Retina (tissue), 1 donor: ENCODE measurements at places on chromosomes 1 and 21.

DNA sequence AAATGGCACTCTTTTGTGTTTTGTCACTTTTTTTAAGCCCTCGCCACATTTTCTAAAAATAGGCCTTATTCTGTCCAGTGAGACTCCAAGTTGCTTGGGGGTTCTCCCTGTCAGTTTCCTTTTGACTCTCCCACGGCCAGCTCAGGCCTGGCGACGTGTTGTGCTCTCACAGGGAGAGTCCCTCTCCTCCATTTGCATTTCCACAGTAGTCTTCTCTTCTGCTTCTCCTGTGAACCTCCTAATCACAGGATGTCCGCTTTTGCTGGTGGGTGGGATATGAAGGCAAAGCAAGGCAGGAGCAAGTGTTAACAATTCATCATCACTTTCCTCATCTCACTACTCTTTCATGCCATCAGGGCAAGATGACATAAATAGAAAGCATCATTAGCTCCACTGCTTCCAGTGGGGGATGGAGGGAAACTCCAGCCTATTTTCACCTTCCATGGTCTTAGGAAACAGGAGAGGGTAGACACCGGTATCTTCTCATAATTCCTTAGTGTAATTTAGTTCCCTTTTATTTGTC is 99.8 kb downstream of the INTS7 start:
- DNase-seq, result no peak

DNA sequence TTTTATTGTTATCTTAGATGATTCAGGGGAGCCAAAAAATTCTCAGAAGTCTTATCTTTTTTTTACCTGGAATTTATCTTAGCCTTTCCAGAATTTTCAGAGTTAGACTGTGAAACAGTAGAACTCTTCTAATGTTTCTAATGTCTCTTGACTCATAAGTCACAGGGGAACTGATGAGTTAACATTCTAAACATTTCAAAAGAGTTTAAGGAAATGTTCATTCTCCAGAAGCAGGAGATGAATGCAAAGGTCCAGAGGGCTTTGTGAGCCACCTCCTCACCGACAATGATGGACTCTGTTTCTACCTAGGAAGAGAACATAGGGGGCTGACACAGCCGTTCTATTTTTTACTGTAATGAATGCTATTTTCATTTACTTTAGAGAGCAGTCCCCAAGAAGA is 157.5 kb downstream of the BRINP2 start:
- DNase-seq, result no peak

DNA sequence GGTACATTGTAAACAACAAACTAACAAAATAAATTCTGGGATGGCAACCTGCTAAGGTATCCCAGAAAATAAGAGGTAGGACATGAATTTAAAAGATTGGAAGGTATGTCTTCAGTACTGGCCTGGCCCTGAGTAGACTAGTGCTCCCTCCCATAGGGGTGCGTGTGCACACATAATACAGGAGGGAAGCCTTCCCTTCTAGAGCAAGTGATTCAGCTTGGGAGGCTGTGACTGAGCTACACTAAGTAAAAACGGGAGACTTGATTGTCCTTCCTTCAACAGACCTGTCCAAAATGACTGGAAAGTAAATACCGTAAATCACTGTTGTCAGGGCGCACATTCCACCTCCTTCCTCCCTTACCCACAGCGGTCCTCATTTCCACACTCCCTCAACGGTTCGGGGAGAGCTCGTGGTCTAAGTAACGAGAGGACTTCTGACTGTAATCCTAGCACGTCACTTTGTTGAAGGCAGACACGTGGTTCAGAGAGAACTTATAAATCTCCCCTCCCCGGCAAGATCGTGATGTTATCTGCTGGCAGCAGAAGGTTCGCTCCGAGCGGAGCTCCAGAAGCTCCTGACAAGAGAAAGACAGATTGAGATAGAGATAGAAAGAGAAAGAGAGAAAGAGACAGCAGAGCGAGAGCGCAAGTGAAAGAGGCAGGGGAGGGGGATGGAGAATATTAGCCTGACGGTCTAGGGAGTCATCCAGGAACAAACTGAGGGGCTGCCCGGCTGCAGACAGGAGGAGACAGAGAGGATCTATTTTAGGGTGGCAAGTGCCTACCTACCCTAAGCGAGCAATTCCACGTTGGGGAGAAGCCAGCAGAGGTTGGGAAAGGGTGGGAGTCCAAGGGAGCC is at the start of gene TGFB2:
Gene TGFB2 (plus strand): TSS at position 523 of the 859 bp plus-strand sequence. CDS start 1,366 bp downstream, outside the sequence.
- DNase-seq, result peak; percentile 90

DNA sequence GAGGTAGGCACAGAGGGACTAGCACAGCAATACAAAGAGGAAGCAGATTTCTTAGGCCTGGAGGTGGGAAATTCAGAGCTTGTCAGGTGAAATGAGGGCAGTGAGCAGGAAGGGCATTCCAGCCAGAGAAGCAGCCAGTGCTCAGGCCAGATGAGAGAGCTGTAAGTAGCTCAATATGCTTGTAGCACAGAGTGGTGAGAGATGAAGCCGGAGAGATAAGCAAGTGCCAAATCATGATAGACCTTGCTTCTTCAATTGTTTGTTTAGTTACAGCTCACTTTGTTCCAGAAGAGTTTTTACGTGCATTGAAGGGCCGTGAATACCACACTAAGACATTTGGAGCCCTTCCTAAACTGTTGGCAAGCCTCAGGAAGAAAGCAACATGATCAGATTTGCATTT is 42.0 kb upstream of the ADAMTS1 start:
- DNase-seq, result no peak

DNA sequence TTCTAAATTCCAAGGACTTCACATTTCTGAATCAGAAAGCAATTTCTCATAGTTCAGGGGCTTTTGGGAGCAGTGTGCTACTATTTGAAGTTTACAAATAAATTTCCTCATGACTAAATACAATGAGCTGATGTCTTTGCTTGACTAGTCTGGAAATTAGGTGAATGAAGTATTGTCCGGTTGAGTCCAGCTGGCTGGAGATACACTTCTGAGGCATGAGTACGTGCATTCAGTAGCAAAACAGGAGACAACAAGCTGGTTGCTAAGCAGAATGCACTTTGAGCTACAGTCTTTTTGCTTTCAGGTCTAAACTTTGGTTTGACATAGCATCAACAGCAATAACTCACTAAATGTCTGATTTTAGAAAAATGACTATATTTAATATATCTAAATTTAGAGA is 27.1 kb downstream of the ZNHIT6 start:
- peak; percentile 44 for DNase-seq

- no peak for DNase-seq
Observed at GRCh38 chr1:67489643-67490042, 59.4 kb upstream of the SERBP1 start.

- no peak for DNase-seq
Observed at GRCh38 chr1:47507144-47507543, 69.3 kb downstream of the FOXD2 start.

DNA sequence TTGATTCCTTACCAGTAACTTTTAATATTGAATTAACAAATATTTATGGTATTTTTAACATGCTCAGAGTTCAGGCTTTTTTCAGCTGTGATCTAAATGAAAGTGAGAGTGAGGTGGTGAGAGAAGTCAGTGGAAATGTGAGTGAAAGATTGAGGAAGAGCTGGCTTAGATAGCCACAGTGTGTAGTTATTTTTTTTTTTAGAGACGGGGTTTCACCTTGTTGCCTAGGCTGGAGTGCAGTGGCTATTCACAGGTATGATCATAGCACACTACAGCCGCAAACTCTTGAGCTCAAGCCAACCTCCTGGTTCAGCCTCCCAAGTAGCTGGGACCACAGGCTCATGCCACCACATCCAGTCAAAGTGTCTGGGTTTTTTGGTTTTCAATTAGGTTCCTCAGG is 10.9 kb downstream of the RNF11 start:
- no peak for DNase-seq

DNA sequence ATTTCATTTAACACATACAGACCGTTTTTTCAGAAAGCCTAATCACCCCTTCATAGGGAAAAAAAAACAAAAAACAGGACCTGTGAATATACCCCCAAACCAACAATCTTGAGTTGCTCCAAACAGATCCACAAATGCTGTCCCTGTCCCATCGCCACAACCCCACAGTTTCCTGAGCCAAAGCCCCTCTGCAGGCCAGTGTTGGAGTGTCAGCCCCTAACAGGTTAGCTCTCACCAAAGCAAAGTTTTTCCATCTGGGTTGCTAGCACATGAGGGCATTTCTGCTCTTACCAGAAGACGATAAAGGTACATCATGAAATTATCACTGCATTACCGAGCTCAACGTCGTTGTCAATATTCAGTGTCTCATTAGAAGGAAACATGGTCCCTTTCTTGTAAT is 40.8 kb downstream of the MCOLN2 start:
- DNase-seq, result no peak

- no peak for DNase-seq
Observed at GRCh38 chr21:37232274-37233018, 34.7 kb downstream of the VPS26C start.

GRCh38 chr1:181482521-181483284 is 614 bp upstream of the CACNA1E start:
- DNase-seq, result peak; percentile 89

DNA sequence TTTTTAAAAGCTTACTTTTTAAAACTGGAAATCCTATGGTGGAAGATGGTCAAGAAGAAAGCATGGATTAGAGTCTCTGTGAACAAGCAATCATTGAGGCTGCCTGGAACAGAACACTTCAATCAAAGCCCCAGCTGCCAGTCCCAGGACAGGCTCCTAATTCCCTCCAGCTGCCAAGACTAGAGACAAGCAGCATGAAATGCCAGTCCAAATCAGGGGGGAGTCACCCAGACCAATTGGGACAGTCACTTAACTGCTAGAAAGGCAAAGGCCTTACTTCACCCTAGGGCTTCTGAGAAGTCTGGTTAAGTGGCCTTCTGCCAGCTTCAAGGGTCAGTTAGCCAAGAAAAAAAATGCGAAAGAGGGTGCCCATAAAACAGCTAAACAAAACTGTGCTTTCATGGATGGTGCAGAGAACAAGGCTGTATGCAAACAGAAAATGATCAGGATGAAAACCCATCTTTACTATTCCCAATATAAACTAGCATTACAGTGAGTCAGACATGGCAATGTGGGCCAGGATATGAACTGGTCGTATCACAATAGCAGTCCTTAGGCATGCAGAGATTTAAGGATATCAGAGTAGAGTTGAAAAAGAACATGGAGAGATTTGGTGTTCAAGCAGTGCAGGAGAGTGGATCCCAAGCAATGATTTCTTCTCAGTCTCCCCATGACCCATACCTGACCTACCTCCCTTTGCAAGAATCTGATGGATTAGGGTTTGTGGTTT is 31.0 kb upstream of the MAN1A2 start:
- no peak for DNase-seq

DNA sequence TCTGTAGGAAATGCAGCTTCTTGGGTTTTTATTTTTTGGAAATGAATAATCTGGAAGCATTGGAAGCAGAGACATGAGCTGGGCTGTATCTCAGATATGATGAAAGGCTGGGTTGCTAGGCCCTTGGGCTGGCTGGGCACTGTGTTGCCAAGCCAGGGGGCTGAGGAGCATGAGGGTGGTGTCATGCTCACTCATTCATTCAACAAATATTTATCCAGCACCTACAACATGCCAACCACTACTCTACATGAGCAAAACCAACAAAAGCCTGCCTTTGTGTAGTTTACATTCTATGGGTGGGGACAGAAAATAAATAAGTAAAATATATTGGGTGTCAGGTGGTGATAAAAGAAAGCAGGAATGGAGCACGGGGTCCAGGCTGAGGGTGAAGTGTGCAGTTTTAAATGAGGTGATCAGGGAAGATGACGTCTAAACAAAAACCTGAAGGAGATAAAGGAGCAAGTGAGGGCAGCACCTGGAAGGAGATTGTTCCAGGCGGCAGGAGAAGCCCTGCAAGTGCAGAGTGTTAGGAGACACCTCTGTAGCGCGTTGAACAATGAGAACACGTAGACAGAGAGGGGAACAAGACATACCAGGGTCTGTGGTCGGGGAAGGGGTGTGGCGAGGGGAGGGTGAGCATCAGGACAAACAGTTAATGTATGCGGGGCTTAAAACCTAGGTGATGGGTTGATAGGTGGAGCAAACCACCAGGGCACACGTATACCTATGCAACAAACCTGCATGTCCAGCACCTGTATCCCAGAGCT is 10.9 kb downstream of the TAGLN2 start:
- DNase-seq, result no peak

DNA sequence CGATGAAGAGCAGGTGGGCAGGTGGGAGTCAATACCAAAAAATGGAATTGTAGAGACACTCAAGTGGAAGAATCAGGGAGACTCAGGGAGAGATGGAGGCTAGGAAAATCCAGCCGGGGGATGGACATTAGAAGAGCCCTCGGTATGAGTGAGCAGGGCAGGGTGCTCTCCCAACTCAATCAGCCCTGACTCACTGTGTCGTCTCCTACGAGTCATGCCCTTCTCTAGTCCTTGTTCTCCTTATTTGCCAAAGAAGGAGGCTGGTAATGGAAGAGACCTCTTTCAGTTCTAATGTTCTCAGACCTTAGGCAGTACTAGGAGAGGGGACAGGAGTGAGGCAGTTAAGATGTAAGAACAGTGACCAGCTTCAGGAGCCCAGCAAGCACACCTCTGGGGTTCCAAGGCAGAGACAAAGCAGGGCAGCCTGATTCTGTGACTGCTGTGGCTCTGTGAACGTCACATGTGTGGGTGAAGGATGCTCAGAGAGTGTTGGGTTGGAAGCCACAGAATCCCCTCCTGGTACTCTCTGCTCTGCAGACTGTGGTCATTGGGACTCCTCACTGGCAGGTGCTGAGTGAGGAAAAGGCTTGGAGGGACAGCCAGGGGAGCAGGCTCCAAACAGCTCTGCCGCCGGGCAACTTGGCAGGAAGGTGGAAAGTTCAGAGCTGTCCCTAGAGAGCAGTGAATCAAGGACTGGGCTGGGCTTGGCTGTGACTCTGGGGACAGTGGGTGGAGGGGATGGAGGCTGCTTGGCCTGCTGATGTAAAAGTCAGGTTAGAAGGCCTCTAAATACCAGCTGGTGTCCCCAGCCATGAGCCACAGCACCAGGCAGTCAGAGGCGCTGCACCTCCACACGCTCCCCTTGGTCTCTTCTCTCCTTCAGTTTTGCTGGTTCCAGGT is 11.1 kb upstream of the GJA5 start:
- DNase-seq, result no peak

DNA sequence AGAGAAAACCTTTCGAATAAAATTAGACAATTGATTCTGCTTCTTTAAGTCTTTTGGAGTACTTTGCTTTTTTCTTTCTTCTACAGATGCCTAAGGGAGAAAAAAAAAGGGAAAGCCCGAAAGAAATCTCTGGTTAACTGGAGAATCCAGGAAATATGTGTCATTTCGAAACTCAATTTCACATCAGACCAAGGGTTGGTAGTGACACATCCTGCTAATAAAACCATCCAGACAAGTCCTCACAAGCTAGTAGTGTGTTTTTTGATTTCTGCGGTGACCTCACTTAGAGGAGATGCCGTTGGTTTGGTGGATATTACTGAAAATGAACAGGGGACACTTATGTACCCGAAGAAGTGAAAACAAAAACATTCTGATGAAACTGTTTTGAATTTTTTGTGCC is 726.5 kb upstream of the ADAMTS5 start:
- DNase-seq, result no peak

DNA sequence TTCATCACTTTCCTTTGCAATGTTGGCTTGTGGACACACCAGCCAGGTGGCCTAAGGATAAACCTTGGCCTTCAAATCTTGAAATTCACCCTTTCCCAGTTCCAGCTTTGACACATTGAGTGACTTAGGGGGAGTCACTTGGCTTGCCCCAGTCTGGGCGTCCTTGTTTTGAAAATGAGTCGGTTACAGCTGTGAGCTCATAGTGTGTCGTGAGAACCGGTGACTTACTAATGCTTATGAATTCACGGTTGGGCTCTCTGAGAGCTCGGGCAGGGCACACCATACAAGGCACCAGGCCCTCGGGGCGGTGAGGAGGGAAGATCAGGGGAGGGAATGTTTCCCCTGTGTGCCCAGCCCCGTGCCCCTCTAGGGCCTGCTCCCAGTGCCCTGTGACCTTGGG is 126.9 kb upstream of the TMPRSS2 start:
- no peak for DNase-seq

GRCh38 chr1:113388621-113389358 is 1.5 kb upstream of the MAGI3 start:
- peak; percentile 39 for DNase-seq

GRCh38 chr21:34730756-34731445 is 62.1 kb downstream of the CLIC6 start:
- no peak for DNase-seq
